ENCODE measurements at places on chromosomes 5 and 9.

- H3K27ac ChIP-seq: no peak overlapping the region
- no peak for DNase-seq
- no peaks in the 10 kb centered on the region for H3K36me3 ChIP-seq
- peaks cover 21% of the 10 kb centered on the region for H3K4me1 ChIP-seq
- H3K27me3 ChIP-seq: no peaks in the 10 kb centered on the region
Observed at GRCh38 chr5:143384865-143385657, 18.4 kb downstream of the NR3C1 start.

DNA sequence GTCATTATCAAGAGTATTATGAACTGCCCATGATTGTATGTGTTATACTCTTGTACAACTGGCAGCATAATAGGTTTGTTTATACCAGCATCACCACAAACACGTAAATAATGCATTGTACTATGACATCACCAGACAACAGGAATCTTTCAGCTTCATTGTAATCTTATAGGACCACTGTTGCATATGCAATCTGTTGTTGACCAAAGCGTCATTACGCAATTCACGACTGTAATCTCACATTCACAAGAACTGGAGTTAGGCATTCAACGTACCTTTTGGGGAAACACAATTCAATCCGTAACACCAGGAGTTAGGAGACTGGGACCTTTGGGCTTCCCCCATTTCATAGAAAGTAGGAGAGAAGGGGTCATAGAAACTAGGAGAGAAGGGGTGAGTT, 20.4 kb upstream of the ARSI start:
- no peak overlapping the region for H3K4me3 ChIP-seq
- DNase-seq: no peak
- H3K36me3 ChIP-seq: no peaks in the 10 kb centered on the region
- H3K27me3 ChIP-seq: no peaks in the 10 kb centered on the region

GRCh38 chr9:515665-516064, 301.0 kb downstream of the DOCK8 start:
- no peaks in the 10 kb centered on the region for H3K27me3 ChIP-seq
- no peak overlapping the region for H3K27ac ChIP-seq
- DNase-seq: no peak

- no peak overlapping the region for H3K27ac ChIP-seq
- H3K4me3 ChIP-seq: no peak overlapping the region
- H3K4me1 ChIP-seq: no peaks in the 10 kb centered on the region
- no peaks in the 10 kb centered on the region for H3K27me3 ChIP-seq
- DNase-seq: no peak
Observed at GRCh38 chr9:131484560-131485185, 18.0 kb upstream of the POMT1 start.
